ENCODE measurements at places on chromosomes 16 and 17. TPM values are rescaled to one million over a fixed set of nuclear protein-coding genes. Genes with fewer than 3 reads are reported as not detected.

DNA sequence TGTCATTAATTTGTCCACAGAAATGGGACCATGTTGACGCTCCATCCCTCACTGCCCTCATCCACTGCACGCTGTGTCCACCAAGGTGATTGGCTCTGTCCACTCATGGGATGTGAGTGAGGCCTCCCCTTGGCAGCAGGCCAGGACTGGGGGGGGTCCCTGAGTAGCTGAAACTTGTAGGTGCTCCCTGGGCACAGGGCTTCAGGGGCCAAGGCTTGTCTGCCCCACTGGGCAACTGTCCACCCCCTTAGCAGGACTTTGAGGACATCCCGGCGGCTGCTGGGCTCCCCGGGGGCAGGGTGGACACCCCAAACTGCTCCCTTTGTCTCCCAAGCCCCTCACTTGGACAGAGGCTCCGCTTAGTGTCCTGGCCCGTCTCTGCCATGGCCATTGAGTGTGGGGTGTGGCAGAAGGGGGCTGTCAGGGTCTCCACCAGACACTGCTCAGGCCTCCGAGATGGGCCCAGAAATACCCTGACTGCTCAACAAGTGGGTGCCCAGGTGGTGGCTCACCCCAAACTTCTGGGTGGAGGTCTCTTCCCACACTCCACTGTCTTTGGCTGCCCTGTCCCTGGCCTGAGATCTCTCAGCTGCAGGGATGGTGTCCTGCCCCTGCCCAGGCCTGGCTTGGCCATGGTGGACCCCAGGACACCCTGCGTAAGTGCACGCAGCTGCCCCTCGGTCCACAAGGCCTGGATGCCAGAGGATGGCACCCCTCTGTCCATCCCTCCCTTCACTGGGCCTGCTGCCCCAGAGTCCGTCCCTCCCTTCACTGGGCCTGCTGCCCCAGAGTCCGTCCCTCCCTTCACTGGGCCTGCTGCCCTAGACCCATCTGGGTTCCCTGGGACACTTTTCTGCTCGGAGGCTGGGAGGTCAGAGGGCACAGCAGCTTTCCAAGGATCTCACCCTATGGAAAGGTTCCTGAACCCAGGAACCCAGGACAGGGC lies 2.9 kb upstream of the RAB40C start:
- no peak for DNase-seq

DNA sequence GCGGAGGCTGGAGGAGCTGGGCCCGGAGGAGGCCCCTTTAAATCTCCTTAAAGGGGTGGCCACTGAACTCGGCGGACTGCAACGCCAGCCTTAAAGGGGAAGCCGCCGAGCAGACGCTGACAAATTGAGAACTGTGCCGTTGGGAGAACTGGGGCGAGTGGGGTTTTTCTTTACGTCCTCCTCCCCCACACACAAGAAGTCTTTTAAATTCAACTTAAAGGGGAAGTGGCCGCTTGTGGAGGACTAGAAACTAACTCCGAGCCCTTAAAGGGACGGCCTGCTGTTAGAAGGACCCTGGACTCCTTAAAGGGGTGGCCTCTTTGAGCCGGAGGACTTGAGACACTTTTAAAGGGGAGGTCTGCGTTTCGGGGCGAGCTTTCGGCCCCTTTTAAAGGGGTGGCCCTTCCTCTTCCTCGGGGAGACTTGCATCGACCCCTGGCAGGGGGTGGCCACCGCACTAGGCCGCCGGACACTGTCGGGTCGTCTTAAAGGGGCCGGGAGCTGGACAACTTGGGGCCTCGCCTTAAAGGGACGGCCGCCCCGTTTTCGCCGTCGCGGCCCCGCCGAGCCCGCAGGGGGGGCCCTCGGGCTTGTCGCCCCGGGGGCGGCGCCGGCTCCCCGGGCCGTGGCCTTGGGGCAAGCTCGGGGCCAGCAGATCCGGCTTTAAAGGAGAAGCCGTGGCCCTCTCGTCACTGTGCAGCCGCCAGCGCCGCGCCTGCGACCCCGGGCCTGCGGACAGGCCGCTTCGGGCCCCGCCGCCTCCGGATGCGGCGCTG lies 688 bp downstream of the FBRS start:
- DNase-seq: peak; percentile 93

Gene SOST
- total RNA-seq: not detected

GRCh38 chr17:42000413-42001133 lies 16.7 kb downstream of the DNAJC7 start:
- no peak for DNase-seq
